H1 (cell line): ENCODE measurements at places on chromosomes 12 and 14.

DNA sequence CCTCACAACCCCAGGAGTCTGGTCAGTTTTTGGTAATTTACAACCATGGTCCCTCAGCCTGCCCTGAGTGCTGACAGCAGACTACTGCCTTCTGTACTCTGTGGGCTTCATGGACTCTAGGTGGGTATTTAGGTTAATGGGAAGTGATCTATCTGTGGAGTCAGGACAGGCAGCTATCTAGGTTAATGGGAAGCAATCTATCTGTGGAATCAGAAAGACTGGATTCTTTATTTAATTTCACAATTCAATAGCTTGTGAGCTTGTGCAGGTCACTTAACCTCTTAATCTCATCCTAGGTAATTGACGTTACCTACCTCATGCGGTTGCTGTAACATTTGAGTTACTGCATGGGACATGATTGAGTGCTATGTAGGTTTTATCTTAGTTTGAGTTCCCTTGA is 777.5 kb downstream of the NRXN3 start:
- DNase-seq = no peak

DNA sequence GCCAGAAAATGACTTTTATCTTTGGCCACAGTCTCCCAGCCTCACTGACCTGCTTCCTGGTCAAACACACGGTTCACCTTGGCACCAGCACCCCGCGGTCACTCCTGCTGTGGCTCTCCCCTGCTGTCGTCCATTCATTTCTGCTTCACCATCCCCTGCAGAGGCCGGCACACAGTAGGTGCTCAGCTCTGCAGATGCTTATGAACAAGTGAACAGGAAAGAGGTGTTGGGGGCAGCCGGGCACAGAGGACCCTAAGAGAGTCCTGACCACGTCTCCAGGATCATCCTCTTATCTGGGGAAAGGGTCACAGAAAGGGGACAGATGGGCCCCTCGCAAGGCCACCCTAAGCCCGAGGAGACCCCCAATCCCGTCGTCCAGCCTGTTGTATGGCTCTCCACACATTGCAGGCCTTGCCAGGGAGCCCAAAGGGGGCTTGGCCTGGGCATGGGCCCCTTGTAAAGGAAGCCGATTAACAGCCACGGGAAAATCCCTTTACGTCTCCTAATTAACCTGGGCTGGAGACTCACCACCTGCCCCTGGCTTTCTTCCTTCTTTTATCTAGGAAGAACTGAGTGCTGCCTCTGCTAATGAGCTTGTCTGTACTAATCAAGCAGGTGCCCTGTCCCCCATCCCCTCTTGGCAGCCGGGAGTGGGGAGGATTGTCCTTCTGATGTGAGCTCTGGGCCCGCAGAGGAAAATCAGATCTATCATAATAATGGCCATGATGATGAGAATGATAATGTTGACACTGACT is 119.2 kb downstream of the AACS start:
- DNase-seq = no peak

- DNase-seq = no peak
Observed at GRCh38 chr12:77384941-77385340, 319.6 kb upstream of the E2F7 start.

- DNase-seq = peak; percentile 17
Observed at GRCh38 chr14:25756876-25757275, 706.9 kb upstream of the STXBP6 start.

DNA sequence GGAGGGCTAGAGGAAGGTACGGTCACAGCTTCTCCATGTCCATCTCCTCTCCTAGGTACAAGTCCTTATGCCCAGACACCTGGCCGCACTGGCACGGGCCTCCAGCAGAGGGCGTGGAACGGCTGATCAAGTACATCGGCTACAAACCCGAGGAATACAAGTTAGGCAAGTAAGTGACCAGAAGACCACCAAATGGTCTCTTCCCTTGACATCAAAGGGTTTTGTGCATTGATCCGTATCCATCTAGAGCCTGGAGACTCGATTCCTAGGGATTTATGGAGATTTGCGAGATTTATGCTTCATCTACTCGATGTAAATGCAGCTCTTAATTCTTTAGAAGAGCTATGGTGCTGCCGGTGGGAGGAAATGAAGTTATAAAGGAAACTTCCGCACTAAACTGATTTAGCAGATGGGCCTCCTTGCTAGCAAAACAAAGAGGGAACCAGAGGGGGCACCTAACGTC is 44.2 kb downstream of the KCTD10 start:
- DNase-seq = peak; percentile 96
